ENCODE measurements at places on chromosomes 16 and 17.

DNA sequence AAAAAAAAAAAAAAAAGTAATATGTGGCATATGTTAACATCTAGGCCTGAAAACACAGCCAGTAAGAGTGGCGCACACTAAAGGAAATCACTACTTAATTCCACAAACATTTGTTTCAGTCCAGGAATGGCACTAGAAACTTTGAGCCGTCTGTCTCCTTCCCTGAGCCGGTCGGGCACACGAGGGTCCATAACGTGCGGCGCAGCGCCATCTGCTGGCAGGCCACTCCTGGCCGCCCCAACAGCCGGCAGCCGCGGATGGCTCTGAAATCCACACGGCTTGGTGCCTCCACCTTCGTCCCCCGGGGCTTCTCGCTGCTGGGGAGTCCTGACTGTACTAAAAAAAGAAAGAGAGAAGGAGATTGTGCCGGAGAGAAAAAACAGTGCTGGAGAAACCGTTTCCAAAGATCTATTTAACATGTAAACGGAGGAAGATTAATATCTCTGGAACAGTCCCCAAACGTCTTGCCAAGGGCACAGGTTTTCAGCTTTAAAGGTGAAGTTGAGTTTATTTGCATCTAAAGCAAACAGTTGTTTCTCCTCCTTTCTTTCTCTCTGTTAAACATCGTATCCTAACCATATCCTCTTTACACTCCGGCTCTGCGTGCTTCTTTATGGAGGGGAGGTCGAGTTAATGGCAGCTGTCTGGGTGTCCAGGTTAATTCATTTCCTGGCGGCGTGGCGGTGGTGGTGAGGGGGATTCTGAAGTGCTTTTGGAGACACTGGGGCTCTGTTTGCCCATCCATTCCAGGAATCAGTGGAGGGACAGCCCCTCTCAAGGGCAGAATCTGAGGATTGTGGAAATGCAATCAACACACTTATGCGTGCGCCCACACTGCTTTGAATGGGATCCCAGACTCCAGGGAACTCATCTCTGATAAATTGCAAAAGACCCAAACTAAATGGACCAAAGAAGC is 611.3 kb upstream of the SALL1 start:
- DNase-seq: peak; percentile 45

- no peak for DNase-seq
Measured at GRCh38 chr17:44086364-44087311, 16.1 kb downstream of the G6PC3 start.

- no peak for DNase-seq
Measured at GRCh38 chr16:5206331-5206990, 108.9 kb upstream of the EEF2KMT start.

GRCh38 chr17:57985675-57985974 is 2.4 kb downstream of the VEZF1 start:
- DNase-seq: no peak

GRCh38 chr16:346587-346986 is 5.9 kb downstream of the AXIN1 start:
- no peak for DNase-seq

- no peak for DNase-seq
Measured at GRCh38 chr17:80951121-80952090, 40.2 kb upstream of the CHMP6 start.

GRCh38 chr17:72434991-72435618 is 314.3 kb downstream of the SOX9 start:
- no peak for DNase-seq

- no peak for DNase-seq
Measured at GRCh38 chr16:80433623-80434022, 107.2 kb upstream of the DYNLRB2 start.

DNA sequence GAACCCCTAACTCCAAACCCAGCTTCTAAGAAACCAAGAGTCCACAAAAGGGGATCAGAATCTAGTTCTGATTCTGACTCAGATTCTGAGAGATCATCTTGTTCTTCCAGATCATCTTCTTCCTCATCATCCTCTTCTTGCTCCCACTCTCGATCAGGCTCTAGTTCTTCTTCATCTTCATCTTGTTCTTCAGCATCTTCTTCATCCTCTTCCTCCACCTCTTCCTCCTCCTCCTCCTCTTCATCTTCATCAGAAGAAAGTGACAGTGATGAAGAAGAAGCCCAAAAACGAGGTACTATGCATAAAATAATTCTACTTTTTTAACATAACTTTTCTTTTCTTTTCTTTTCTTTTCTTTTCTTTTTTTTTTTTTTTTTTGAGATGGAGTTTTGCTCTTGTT is 129.9 kb upstream of the RBL2 start:
- no peak for DNase-seq

DNA sequence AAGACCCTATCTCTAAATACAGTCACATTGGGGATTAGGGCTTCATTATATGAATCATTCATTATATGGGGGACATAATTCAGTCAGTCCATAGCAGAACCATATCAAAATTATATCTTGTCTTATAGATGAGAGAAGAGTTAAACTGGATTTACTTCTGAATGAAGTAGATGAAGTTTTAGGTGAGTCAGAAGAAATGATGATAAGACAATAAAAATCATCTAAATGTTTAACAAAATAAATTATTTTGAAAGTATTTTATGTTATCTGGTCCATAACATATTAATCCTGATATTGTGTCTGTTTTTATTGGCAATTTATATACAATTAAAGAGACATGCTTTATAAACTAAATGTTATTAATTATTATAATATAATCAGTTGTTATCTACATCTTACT is 76.9 kb upstream of the EFCAB3 start:
- no peak for DNase-seq

DNA sequence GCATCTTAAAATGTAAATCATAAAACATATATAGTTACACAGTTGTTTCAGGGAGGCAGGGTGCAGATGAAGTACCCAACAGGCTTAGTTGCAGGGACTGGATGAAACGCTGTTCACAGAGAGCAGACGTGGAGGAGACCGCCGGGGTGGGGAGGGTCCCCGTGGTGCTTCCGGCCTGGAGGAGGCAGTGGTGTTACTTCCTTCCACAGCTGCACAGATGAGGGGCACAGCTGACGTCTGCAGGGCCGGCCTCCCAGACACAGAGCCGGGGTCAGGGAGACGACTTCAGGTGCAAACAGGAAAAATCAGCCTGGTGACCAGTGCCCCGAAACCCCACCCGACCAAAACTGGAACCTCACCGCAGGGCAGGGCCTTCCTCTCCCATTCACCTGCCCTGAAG is 17.1 kb downstream of the SPIRE2 start:
- no peak for DNase-seq

DNA sequence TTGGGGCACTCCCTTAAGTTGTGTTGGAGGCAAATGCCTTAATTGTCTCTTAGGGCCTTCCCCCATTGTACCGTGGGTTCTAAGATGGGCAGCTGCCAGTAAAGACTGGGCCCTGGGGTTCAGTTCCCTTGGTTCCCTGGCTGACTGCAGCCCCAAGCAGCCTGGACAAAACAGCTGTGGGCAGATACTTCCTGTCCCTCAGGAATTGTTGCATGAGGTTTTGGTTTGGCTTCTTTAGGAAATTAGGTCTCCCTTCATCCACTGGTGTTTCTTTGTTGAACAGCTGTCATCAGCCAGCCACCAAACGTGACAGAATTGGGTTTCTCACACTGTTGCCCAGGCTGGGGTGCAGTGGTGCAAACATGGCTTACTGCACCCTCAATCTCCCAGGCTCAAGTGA is 42.0 kb upstream of the ETV4 start:
- DNase-seq: no peak

DNA sequence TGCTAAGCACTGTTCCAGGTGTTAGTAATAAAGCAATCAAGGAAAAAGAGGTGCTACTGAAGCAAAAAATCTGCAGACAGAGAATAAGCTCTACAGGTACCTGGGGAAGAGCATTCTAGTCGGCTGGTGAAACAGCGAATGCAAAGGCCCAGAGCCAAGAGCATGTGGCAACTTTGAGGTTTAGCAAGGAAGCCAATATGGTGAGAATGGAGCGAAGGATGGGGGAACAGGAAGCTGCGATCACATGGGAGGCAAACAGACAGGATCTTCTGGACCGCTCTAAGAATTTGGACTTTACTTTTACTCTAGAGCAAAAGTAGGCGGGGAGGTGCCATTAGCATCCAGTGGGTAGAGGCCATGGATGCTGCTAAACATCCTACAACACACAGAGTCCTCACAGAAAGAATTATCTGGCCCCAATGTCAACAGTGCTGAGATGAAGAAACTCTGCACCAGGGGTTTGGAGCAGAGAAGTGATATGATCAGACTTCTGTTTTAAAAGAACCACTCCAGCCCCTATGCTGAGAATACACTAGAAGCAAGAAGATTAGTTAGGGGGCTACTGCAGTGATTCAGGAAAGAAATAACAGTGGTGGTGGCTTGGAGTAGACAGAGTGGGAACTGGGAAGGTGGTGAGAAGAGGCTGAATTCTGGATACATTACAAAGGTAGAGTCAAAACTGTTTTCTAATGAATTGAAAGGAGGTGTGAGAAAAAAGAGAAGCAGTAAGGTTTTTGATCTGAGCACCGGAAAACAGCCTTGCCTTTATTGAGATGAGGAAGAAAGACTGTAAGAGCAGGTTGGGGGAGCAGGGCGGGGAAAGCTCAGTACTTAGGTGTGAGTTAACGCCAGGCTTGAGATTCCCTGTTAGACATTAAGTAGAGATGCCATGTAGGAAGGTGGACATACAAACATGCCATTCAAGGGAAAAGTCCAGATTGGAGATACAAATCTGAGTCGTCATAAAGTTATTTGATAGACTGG is 11.0 kb downstream of the EFTUD2 start:
- no peak for DNase-seq

DNA sequence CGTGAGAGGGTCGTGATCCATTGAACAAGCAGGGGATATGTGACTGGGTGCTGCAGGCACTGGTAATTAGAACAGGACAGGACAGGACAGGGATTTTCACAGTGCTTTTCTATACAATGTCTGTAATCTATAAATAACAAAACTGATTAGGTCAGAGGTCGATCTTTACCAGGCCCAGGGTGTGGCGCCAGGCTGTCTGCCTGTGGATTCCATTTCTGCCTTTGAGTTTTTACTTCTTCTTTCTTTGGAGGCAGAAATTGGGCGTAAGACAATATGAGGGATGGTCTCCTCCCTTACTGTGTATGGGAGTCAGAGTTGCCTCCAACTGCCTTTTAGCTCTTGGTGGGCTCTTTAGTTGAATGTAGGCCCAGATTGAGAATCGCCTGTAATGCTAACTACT is 1.5 kb upstream of the ZNF764 start:
- no peak for DNase-seq

DNA sequence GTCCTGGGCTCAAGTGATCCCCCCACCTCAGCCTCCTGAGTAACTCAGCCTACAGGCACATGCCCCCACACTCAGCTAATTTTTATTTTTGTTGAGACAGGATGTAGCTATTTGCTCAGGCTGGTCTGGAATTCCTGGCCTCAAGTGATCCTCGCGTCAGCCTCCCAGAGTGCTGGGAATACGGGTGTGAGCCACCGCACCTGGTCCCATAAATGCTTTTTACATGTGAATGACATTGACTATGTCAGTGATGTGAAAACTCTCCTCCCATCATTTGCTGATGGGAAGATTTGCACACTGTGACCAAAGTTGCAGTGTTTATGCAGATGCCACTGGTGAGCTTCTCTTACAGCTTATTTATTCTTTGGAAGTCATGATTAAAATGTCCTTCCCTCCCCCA is 15.0 kb downstream of the PLCD3 start:
- DNase-seq: no peak

DNA sequence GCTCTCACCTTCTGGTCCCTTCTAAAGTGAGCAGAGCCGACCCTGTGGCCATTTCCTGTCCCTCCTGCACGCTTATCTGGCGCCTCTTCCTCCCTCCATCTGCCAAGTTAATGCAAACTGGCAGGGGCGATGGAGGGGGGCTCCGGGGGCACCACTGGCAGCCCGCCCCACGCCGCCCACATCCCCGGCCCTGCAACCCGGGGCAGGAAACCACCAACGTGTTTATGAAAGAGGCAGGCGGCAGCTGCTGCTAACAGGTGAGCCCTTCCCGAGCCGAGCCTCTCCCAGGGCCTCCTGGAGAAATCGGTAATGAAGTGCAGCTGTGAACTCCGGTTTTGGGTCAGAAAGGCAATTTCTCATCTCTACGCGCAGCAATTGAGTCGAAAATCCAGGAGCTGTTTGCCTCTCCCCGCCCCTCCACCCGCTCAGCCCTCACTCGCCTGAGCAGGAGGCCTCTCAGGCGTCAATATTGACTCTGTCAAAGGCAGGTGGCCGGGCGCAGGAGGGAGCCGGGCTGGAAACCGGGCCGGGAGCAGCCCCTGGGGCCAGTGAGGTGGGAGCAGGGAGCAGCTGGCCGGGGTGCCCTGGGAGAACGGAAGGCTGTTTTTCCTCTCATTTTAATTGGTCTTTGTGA is 164.4 kb upstream of the GSE1 start:
- peak; percentile 94 for DNase-seq

GRCh38 chr17:40532520-40533253 is 31.3 kb upstream of the TNS4 start:
- no peak for DNase-seq

DNA sequence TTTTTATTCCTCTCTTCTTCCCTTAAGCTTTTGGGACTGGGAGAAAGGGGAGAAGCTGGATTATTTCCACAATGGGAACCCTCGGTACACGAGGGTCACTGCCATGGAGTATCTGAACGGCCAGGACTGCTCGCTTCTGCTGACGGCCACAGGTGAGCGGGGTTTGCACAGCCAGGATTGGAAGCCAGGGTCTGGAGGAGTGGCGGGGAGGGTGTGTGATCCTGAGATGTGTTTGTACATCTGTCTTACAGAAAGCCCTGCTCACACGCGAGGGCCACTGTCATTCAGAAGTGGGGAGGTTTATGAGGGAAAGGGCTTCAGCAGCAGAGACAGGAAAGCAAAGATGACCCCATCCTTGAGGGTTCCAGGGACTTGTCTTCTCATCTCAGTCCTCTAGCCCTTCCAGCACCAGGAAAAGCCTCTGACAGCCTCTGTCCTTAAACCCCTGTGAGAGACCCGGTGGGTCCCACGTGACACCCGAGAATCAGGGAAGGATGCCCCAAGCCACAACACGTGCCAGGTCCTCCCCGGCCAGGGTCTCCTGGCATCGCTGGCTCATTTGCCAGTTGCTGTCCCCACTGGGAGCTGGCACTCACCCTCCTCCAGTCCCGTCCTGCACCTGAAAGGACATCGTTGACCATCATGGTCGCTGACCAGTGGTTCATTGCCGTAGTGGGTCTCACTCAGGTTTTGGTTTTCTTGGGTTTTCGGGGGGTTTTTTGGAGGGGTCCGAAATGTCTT is 44.3 kb upstream of the CHMP6 start:
- no peak for DNase-seq

DNA sequence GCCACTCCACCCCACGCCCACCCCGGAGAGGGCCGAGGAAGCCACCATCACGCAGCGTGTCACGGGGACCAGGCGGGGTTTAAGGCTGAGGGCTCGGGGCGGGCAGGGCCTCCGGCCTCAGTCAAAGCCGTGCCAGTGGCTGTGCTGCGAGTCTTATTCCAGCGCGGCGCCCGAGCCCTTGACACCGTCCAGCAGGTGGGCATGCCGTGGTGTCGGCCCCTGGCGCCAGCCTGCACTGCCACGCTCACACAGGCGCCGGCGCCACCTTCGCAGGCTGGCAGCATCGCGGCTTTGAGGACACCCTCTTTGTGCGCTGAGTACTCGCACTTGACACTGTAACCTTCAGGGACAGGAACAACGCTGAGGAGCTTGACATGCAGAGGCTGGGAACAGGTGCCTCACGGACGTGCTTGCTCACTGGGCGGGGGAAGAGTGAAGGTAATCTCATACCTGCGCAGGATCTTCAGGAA is 34.0 kb upstream of the ZNF629 start:
- DNase-seq: no peak
